Stimulated activated CD8-positive, alpha-beta memory T cell treated with anti-CD3 and anti-CD28 coated beads, Interleukin-7, amount 100 ng/mL, for 1 hour (primary cell): ENCODE measurements at places on chromosomes 4 and X.

DNA sequence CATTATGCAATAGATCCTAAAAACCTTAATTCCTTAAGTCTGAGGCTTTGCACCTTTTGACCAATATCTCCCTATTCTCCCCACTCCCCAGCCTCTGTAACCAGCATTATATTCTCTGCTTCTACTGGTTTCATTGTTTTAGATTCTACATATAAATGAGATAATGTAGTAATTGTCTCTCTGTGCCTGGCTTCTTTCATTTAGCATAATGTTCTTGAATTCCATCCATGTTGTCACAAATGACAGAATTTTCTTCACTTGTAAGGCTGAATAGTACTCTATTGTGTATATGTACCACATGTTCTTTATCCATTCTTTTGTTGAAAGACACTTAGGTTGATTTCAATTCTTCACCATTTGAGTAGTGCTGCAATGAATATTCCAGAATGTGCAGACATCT is 66.0 kb downstream of the MAGEC1 start:
- no peak for DNase-seq

DNA sequence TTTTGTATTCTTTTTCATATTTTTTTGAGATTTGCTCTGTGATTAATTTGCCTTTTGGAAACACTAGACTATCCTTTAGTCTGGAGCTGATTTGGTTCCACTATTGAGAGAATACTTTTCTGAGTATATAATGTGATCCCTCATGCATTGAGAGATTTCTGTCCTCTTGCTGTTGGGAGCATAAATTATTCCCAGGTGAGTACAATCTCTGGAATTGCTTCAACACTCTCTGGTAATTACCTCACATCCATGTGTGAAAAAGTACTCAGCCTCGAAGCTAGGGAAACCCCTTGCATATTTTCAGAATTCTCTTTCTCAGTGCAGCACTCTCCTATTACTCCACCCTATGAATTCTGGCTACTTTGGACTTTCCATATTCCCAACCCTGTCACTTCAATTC is 550.0 kb downstream of the RAPGEF2 start:
- DNase-seq, result no peak

- no peak for DNase-seq
Observed at GRCh38 chrX:115642895-115643530, 82.0 kb downstream of the PLS3 start.

- DNase-seq, result no peak
Observed at GRCh38 chrX:55486736-55487135, 2.9 kb downstream of the USP51 start.

DNA sequence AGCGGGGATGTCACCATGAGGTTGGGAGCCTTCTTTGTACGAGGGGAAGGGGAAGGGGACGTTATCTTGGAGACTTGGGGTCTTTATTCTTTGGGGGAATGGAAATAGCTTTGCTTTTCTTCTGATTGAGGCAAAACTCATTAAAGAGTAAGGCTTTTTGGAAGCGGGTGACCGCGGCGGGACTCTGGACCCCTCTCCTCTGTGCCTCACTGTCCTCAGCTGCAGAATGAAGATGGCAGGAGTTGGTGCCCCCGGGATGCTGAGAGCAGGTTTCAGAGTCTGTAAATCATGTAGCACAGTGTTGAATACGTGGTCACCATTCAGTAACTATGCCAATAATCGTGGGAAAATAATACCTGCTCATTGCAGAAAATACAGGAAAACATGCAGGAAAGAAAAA is 32.1 kb downstream of the HTT-AS start:
- no peak for DNase-seq

DNA sequence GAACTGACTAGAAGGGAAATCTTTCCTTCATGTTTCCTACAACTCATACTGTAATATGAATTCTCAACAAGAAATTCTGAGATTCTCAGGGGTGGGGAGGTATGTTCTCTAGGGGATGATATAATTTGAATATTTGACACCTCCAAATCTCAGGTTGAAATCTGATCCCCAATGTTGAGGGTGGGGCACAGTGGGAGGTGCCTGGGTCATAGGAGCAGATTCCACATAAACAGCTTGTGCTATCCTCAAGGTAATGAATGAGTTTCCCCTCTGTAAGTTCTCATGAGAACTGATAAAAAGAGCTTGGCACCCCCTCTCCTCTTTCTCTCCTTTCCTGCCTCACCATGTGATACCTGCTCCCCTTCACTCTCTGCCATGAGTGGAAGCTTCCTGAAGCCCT is 21.5 kb downstream of the FBXW7 start:
- no peak for DNase-seq

GRCh38 chrX:9730078-9730477 is 35.6 kb downstream of the GPR143 start:
- DNase-seq, result no peak

- no peak for DNase-seq
Observed at GRCh38 chr4:53680168-53680567, 88.9 kb upstream of the LNX1 start.

- DNase-seq, result no peak
Observed at GRCh38 chr4:114312338-114312737, 286.3 kb upstream of the UGT8 start.

DNA sequence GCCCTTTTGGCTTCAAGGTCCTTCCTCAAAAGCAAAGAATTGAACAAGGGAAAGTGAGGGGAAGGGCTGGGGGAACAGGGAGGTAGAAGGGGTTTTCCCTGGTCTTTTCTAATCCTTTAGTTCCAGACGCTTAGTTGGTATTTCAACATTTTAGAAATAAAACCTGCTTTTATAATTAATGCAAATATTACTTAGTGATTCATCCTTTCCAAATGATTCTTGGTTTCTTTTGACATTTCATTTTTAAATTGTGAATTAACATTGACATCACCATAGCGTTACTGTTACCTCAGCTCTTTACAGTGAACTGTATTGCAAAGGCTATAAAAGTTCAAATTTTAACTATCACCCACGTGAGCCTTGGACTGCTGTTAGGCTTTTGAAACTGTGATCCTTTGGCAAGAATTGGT is 20.9 kb downstream of the NFKB1 start:
- DNase-seq, result no peak

- no peak for DNase-seq
Observed at GRCh38 chrX:153954558-153955227, 10.2 kb upstream of the RENBP start.

GRCh38 chr4:172995161-172995560 is 173.4 kb upstream of the GALNT7 start:
- DNase-seq, result no peak

DNA sequence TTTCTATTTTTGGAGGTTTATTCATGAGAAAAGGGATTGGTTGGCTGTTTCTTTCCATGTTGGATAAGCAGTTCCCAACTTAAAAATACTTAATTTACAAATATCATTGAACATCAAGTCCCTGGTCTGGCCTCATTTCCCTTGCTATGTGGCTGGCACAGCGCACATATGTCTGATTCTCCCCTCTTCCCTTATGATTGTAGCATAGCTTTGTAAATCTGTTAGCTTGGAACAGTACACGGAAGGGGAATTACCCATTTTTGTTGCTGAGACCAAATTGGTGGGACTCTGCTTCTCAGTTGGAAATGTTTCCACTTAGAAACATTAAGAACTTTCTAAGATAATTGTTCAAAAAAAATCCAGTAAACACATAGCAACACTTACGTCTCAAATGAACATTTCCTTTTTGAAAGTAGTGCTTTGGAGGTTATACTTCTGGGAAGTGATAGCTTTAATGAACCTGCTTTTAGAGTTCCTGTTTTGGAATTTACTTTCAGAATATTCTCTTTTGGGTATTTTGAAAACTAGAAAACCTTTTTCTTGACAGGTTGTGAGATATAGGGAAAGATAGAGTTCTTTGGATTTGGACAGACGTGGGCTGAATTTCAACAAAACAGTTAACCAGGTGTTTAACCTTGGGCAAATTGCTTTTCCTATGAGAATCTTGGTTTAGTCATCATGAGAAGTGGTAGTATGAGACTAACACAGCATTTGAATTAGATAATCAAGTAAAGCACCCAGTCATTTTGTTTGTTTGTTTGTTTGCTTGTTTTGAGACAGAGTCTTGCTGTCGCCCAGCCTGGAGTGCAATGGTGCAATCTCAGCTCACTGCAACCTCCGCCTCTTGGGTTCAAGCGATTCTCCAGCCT is 47.3 kb downstream of the STIM2 start:
- no peak for DNase-seq

DNA sequence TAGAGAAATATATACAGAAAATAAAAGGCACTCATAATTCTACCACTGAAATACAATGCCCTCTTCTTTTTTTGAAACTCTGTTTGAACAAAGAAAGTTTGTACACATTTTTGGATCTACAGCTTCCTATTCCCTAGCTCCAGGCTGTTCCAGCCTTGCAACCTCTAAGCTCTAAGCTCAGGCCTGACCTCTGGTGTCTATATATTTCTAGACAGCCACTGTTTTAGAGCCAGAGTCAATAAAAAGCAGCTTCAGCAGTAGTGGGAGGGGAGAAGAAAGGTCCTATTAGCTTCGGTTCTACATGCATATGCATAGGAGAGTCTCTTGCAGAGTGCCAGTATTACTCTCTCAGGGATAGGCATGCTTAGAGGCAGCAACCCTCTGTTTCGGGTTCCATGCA is 39.7 kb downstream of the CLDN2 start:
- DNase-seq, result no peak

- DNase-seq, result no peak
Observed at GRCh38 chr4:78058591-78059523, 1.7 kb downstream of the FRAS1 start.

DNA sequence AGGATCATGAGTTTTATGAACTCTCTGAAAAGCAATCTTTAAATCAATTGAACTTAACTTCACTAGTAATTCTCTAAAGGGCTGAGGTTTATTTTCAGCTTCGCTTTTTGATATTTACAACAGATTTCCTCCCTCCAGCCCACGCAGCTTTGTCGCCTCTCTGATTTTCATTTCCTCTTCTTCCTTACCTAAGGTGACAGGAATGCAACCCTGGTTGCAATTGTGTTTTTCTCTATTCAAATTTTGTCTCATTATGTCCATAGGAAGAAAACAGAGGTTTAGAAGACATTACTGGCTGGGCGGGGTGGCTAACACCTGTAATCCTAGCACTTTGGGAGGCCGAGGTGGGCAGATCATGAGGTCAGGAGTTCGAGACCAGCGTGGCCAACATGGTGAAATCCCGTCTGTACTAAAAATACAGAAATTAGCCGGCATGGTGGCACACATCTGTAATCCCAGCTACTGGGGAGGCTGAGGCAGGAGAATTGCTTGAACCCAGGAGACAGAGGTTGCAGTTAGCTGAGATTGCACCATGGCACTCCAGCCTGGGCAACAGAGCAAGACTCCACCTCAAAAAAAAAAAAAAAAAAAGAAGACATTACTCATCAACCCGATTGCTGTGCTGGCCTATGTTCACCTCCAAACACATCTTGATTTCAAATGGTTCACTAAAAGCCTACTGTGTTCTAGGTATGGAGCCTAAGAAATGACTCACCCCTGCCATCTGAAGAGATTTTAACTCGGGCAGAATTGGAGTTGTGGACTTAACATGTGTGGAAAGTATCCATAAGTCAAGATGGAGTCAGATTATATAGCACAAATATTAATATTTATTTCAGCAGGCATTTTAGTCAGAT is 36.8 kb downstream of the VSIG4 start:
- no peak for DNase-seq

DNA sequence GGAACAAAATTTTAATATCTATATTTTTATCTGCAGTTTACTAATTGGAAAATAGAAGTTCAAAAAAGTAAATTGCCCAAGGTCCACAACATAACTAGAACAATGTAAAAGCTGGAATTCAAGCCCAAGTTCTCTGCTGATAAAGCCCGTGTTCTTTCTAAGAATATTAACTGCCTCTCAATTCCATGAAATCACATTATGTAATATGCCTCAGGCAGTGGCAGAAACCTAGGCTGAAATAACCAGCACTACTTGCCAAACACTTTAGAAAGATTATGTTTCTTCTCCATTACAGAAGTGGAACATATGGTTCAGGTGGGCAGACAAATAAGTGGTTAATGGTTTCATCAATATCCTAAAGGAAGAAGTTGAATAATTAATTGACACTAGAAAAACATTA is 56.7 kb upstream of the ADGRL3 start:
- no peak for DNase-seq

DNA sequence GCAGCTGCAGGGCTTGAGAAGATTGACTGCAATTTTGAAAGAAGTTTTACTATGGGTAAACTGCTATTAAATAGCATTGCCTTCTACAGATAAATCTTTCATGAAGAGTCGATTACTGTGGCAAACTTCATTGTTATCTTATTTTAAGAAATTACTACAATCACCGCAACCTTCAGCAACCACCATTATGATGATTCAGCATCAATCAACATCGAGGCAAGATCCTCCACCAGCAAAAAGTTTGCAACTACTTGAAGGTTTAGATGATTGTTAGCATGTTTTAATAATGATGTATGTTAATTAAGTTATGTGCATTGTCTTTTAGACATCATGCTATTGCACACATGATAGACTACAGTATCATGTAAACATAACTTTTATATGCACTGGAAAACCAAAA is 1511.0 kb downstream of the FSTL5 start:
- DNase-seq, result no peak

- DNase-seq, result no peak
Observed at GRCh38 chr4:18676526-18676915, 655.0 kb upstream of the LCORL start.

DNA sequence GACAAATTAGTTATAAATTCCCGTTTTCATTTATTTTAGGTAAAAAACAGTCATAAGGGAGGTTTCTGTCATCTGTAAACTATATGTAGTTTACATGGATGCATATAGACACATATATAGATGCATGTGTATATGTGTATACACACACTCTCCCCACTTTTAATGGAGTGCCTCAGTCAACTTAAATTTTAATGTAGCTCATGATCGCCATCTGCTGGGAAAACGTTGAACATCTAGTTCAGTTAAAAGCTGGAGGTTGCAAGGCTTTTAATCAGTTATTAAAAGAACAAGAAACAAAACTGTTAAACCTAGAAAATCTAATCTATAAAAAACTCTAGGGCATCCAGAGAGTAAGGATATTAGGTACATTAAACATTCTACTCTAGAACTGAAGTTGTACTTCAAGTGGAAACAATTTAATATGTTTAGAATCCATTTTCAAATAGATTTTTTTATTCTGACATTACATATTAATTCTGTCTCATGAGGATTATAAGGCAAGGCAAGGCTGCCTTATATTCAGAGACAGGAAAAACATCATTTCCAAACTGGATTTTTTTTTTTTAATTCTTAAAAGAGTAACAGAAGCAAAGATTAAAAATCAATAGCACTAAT is 122.6 kb downstream of the SHISA3 start:
- DNase-seq, result no peak

DNA sequence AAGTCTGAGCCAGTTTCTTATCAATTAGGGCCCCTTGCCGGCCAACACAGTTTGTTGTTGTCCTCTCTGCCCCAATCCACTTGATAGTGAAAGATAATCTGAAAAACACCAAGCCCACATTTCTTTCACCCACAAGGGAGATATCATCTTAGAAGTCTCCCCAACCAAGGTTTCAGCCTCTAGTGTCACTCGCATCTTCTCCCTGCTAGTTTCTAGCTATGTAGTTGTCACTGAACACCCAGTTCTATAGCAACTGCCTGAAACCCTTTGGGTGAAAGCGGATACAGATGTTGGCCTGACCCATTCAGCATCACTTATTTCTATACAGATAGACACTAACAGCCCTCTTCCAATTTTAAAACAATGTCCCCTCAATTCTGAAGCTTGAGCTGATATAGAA is 116.3 kb downstream of the BMP15 start:
- no peak for DNase-seq
